ENCODE measurements at places on chromosomes 4 and X.

DNA sequence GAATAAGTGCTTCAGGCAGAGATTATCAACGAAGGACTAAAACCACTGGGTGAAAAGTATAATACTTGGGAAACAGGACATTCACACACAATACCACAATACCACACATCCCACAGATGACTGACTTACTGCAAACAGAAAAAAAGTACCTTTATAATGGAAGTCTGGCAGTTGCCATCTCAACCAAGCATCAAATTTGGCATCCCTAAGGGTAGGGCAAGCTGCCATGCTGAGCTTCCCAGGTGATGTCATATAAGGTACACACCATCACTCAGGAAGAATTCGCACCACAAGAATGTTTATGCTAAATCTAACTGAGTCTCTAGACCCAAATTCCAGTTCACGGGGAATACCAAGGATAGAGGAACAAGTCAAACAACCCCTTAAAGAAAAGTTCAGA lies 9.1 kb downstream of the QDPR start:
- no peak for DNase-seq

- DNase-seq, result no peak
These were observed 18.2 kb downstream of the CLOCK start for GRCh38 chr4:55528491-55528890.

GRCh38 chr4:131613824-131614216 lies 1535.3 kb upstream of the PCDH10 start:
- no peak for DNase-seq

DNA sequence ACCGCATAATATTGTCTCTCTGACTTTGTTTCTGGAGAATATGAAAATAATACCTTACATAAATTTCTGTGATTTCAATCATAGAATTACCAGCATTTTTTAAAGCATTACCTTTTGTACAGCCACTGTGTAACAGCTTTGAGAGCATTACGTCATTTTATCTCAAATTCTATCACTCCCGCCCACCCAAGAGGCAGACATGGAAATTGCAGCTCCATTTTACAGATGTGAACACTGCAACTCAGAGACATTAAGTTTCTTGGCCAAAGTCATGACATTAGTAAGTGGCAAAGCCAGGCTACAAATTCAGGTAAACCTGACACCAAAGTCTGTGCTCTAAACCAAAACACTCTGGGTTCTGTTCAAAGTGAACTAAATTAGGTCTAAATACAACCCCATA lies 33.6 kb upstream of the KDR start:
- no peak for DNase-seq

- DNase-seq, result no peak
These were observed 63.2 kb upstream of the ALB start for GRCh38 chr4:73340917-73341316.

GRCh38 chr4:157634057-157634456 lies 413.5 kb downstream of the GRIA2 start:
- no peak for DNase-seq

- no peak for DNase-seq
These were observed 66.1 kb downstream of the PHKA2 start for GRCh38 chrX:18917831-18918230.

GRCh38 chrX:56564921-56565840 lies 1.8 kb downstream of the UBQLN2 start:
- no peak for DNase-seq

- DNase-seq, result no peak
These were observed 2.3 kb downstream of the SH3TC1 start for GRCh38 chr4:8201321-8201781.

DNA sequence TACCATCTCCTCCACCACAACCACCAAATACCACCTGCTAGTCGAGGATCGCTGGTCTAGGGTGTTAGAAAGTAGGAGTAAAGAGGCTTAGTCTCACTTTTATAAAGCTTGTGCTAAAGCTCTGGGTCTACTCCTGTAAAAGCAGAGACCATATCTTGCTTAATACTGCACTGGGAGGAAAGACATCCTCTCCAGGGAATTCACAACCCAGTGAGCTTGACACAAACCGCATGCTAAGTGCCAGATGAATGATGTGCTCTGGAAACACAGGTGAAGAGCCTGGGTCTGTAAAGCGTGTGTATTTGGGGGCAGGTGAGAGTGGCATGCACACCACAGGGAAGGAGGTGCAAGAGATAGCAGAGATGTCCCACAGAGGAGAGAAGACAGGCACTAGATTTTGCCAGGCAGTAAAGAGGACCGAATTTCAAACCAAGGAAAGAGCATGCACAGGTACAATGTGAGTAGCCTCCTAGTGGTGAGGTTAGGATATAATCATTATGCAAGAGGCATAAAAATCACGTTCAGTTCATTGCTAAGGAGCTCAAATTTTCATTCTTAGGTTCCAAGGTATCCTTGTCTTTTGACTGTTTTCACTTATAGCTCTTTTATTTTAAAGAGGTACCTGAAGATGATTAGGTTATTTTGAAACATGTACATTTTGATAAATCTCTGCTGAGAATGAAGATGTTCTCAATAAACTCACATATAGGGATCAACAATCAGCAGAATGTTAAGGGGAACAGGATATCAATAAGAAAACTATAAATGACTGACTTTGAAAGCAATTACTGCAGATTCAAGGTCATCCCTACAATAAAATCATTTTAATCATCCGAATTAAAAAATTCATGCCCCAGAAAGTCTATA lies 20.7 kb downstream of the TAPT1 start:
- no peak for DNase-seq

GRCh38 chrX:48747415-48748016 lies 14.0 kb upstream of the GLOD5 start:
- DNase-seq, result no peak

DNA sequence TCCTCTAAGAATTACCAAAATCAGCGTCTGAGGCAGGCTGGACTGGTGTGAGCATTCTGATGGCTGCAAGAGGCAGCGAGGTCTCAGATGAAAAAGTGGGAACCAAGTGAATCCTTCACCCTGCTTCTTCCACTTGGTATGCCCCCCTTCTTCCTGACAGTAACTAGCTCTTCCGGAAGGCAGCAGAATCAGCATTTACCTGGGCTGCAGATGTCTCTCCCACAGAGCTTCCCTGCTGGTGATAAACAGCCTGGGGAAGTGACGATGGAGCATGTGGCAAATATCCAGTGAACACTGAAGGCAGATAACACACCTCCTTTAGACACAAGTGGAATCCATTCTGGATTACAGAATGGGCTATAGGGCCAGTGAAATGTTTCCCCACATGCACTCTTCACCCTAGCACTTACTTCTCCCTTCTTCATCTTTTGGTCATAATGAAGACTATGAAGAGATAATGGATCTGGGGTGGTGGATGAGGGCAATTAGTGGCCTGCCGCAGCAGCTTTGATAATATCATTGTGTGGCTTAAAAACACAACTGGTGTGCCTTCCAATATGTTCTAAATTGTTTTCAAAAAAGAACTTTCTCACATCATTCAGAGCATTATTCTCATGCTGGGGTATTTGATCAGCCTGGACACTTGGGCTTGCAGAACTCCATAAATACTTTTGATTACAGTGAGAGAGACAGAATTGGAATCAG lies 60.8 kb upstream of the TBC1D9 start:
- no peak for DNase-seq

DNA sequence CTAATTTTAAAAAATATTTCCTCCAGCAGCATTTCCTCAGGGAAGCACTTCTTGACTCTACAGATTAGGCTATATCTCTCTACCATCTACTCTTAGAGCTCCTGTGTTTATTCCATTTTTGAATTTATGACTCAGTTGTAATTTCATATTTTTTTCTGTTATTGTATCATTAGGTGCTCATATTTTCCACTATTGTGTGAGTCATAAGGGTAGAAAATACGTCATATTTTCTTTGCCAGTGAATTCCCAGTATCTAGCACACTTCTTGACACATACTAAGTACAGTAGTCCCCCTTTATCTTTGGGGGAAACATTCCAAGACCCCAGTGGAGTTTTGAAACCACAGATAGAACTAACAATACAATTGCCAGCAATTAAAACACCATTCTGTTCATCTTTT lies 431.2 kb downstream of the GASK1B start:
- DNase-seq, result no peak

GRCh38 chr4:33802578-33802977 lies 2441.7 kb downstream of the ARAP2 start:
- DNase-seq, result no peak

GRCh38 chr4:103499094-103499493 lies 220.7 kb downstream of the TACR3 start:
- DNase-seq, result no peak

- no peak for DNase-seq
These were observed 52.4 kb downstream of the HPGDS start for GRCh38 chr4:94290245-94290644.

- DNase-seq, result no peak
These were observed 70.2 kb upstream of the AFAP1 start for GRCh38 chr4:8009710-8010511.

DNA sequence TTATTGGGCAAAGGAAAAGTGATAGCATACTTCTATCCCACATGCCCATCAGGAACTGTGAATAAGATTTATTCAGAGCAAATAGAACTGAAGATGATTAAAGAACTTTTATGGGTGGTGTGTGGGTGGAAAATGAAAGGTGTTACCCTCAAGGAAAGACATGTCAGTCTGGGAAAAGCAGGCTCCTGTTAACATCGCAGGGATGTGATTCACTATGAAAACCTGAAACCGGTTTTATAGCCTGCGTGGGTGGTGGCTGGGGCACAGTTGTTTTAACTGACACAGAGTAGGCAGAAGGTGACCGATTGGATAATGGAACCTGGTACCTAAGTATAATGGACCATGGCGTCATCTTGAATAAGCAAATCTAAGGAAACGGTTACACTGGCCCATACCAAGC lies 61.3 kb upstream of the CASK start:
- DNase-seq, result no peak

- DNase-seq, result no peak
These were observed 95.8 kb upstream of the EFHC2 start for GRCh38 chrX:44439242-44439794.

- DNase-seq, result no peak
These were observed 295.0 kb downstream of the CENPC start for GRCh38 chr4:67250131-67250896.

DNA sequence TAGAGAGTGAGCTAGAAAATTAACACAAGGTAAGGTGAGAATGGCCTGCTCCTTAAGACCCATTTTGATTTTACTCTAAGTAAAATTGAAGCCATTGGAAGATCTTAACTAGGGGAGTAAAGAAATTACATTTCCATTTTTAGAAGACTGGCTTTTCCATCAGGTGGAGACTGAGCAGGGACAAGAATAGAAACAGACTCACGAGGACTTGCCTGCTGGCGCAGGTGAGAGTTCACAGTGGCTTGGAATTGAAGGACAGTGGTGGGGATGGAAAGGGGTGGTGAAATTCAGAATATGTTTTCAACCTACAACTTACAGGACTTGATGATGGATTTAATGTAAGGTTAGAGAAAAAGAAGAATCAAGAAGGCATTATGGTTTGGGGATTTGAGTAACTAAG lies 427.4 kb downstream of the INPP4B start:
- DNase-seq, result no peak

GRCh38 chrX:67558267-67558666 lies 14.4 kb downstream of the AR start:
- DNase-seq, result no peak

GRCh38 chr4:83392562-83392961 lies 57.9 kb upstream of the HPSE start:
- no peak for DNase-seq

DNA sequence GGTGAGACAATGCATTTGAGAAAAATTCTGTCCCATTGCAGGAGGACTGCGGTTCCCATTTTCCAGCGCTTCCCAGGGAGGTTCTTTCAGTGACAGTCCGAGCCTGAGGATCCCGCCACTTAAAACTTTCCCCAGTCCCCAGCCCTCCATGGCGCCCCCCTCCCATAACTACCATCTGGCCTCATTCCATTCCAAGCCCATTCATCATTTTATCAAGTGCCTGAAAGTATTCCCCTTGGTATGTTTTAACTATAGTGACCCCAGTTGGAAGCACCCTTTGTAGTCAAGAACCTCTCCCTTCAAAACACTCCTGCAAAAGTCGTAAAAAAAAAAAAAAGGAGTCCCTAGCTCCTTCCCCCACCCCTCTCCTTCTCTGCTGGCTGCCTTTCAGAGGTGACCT lies 1.2 kb downstream of the RASL11B start:
- DNase-seq, result no peak

DNA sequence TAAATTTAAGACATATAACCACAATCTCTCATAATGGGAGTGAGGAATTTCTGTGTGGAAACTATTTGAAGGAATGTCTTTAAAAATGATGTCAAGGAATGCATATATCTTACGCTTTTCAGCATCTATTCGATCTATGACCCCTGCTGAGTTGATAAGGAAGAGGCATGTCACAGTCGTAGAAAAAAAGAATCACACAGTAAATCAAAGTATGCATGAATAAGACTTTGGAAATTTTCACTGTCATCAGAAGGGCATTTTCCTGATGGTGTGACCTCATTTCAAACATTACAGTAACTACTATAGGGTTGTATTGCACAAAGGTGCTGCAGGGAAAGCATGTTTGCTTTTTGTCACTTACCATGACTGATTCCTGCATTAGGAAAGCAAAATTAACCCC lies 41.5 kb downstream of the REELD1 start:
- no peak for DNase-seq

DNA sequence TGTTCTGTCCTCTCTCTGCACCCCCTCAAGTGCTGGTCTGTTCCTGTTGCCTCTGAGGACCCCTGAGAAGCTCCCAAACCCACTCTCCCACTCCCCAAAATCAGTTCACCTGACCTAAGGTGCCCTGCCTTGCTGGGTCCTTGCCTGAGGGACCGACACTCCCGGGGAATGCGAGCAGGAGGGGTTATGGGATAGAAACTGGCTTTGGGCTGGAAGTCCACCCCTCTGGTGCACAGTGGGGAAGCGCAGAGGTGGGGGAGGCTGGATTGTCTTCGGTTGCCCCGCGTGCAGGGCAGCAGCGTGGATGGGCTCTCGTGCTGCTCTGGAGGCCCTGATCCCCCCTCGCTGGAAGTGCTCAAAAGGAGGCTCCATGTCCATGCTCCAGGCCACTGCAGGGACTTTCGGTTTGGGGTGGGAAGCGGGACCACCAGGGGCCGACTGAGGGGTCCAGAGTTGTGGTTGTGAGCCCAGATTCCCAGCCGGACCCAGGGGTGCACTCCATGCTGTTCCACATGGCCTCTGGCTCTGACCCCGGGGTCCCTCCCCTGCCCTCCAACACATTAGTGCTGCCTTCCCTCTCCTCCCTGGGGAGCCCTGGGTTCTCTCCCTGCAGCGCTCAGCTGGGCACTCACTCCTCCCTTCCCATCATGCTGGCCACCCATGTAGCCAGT lies 7.6 kb downstream of the SORCS2 start:
- DNase-seq, result no peak

- DNase-seq, result no peak
These were observed 39.3 kb downstream of the TMEM150C start for GRCh38 chr4:82522472-82522871.

DNA sequence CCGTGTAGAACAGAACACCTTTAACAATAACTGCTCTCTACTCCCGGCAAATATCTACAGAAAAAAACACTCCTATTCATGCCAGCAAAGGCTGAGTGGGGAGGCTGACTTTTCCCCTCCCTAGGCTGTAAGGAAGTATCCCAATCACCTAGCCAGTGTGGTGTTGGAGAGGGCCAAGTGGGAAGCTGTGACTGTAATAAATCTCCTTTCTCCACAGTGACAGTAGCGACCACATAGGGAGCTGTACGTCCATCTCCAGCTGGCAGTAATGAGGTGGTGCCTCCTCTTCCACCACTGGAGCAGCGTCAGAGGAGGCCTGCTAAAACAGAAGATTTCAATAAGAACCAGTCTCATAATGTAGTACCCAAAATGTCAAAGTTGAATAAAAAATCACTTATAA lies 47.9 kb upstream of the PLAC1 start:
- no peak for DNase-seq

GRCh38 chrX:45842207-45842925 lies 641.7 kb upstream of the DIPK2B start:
- DNase-seq, result no peak

- DNase-seq, result no peak
These were observed 2.0 kb upstream of the SYP start for GRCh38 chrX:49202022-49202421.

Data from activated T-cell treated with anti-CD3 and anti-CD28 coated beads for 48 hours (primary cell).